Bladder microvascular endothelial cell (primary cell): ENCODE measurements at places on chromosomes 7 and 10. TPM values are rescaled to one million over a fixed set of nuclear protein-coding genes. Genes with fewer than 3 reads are reported as not detected.

HOXA3 gene
- 0.97 and 2.3 TPM in 2 replicates for total RNA-seq

ZCWPW1 gene
- total RNA-seq, result 0.94 and 1.1 TPM in 2 replicates

HEPACAM2 gene
- not detected in 2 replicates for total RNA-seq

TLL2 gene
- total RNA-seq, result 0.06 TPM in 1 of 2 replicates, not detected in the other

NANOS1 gene
- 0.16 and 0.25 TPM in 2 replicates for total RNA-seq

KLF14 gene
- total RNA-seq, result not detected in 2 replicates

TCAF2 gene
- 3.9 and 6.5 TPM in 2 replicates for total RNA-seq

SFMBT2 gene
- 2.7 and 3.1 TPM in 2 replicates for total RNA-seq

GARIN1A gene
- 0.16 and 0.25 TPM in 2 replicates for total RNA-seq

MTURN gene
- 5.0 and 6.3 TPM in 2 replicates for total RNA-seq

GRM8 gene
- total RNA-seq, result not detected in 2 replicates

AKR1B15 gene
- not detected in 2 replicates for total RNA-seq

RBP4 gene
- not detected in 2 replicates for total RNA-seq

ETV1 gene
- 2.6 and 4.5 TPM in 2 replicates for total RNA-seq
